ENCODE measurements at places on chromosomes 6 and 20.

GRCh38 chr6:78427386-78427785 is 440.0 kb upstream of the IRAK1BP1 start:
- no peak for DNase-seq

- no peak for DNase-seq
These were observed 884 bp downstream of the SLC2A10 start for GRCh38 chr20:46710153-46710913.

DNA sequence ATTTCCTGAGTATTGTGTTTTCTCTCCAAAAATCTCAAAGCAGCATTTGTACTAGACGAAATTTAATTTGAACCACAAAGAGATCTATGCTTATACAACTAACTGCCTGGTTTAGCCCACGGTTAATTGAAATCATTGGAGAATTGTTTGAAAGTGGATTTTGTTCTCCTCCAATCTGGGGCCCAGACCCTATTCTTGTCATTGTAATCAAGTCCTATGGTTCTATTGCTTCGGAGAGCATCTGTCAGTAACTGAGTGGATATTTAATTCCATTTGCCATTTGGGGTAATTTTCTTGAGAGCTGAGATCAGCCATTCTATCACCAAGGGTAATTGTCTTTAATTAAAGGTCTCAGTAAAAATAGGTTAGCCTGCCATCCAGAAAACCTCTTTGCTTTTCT is 117.0 kb upstream of the KCNG1 start:
- no peak for DNase-seq

DNA sequence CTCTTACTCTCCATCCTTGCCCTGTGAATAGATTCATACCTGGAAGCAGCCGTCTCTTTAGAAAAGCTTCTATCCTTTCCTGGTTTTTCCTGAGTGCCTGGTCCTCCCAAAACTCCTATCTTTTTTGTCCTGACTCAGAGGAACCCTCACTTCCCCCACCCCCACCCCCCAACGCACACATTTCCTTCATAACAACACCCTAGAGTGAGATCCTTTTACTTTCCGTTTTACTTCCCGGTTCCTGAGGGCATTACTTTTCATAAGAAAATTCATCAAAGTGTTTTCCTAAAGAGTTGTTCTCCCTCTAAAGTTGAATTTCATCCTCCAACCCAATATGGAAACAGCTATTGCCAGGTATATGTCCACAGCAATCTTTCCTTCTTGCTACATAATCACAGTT is 327.0 kb downstream of the NRN1 start:
- no peak for DNase-seq

DNA sequence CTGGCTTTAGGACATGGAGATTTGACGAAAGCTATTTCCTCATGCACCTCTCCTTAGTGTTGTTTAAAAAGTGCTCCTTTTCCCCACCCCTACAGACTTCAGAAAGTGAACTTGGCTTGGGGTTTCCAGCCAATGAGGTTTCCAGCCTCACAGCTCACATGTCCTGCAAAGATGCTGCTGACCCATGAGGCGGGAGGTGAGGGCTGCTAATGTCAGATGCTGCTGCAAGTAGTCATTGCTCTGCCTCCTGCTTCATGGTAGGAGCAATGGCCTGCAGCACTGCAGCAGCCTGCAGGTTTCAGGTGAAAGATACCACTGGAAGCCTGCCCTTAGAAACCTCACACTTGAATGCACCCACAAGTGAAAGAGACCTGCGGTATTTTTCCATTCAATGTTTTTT is 112.8 kb downstream of the LAMP5 start:
- DNase-seq, result no peak

DNA sequence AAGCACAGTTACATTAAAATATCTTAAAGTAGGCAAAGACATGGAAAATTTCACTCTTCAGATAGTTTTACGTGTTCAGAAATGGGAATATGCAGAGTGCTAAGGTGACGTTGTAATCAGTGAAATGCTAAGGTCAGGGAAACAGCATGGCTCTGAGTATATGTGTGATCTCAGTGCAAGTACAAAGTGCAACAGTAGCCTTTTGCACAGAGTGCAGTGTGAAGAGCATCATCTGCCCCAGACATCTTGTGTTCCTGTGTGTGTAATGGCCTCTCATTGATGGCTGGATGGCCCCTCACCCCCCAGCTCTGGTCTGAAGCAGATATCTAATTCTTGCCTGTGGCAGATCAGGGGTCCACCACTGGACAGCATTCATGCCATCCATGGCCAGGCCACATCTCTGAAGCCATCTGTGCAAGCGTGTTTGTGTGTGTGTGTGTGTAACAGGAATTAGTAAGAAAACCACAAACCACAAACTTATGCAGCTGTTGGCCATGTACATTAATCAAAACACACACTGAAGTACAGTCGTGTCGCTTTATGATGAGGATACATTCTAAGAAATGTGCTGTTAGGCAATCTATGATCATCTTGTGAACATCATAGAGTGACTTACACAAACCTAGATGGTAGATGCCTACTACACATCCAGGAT is 165.1 kb downstream of the RALGAPA2 start:
- DNase-seq, result no peak

DNA sequence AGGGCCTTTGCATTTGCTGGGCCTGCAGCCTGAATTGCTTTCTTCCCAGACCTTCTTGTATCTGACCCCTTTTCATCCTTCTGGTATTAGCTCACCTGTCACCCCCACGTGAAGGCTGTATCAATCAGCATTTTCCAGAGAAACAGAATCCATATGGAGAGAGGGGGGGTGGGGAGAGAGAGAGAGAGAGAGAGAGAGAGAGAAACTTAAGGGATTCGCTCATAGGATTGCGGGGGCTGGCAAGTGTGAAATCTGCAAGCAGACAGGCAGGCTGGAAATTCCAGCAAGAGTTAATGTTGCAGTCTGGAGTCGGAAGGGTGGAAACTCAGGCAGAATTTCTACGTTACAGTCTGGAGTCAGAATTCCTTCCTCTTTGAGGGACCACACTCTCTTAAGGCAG is 410.7 kb upstream of the SULF2 start:
- no peak for DNase-seq

DNA sequence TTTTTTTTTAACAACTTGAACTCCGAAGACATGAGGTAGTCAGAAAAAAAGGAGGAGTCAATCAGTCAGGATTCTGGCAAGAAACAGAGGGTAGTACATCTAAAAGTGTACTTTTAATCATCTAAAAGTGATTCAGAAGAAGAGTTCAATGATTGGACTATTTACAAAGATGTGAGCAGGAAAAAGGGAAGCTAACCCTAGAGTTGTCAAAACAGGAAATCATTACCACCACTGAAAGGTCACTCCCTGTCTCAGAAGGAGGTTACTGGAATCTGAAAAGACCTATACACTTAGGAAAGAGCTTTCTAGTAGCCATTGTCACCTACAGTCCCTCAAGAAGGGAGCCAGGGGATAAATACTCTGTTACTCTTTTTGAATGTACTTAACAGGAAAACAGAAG is 16.7 kb upstream of the LMBRD1 start:
- DNase-seq, result no peak

GRCh38 chr6:111720931-111721496 is 115.3 kb upstream of the TRAF3IP2 start:
- no peak for DNase-seq

DNA sequence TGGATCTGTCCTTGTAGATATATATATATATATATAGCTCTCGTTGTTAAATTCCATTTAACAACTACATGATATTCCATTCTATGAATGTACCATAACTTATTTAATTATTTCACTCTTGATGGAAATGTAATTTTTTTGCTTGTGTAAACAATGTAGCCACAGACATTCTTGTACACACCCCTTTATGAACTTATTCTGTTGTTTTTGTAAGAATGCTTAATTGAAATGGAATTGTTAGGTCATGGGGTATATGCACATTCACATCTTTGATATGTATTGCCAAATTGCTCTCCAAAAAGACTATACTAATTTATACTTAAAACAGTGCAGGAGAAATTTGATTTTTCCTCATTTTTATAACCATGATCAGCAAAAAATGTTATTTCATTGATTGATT is 67.2 kb downstream of the MAP3K4 start:
- no peak for DNase-seq

DNA sequence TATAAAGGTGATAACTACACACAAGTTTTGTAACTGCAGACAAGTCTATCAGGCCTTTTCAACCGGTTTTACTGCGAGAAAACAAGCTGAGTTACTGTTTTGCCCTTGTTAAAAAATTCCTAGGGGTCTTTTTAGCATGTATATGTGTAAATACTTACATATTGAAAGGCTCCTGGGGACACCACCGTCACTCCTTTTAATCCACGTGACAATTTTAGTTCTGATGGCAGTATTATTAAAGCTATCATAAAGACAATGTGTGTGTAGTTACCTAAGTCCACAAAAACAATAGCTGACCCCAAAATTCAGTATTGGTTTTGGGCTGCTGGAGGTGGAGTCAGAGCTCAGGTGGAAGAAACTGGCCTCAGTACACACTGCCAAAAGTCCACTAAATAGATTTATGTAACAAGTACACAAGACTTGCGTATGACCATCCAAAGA is 41.3 kb upstream of the HFE start:
- no peak for DNase-seq

DNA sequence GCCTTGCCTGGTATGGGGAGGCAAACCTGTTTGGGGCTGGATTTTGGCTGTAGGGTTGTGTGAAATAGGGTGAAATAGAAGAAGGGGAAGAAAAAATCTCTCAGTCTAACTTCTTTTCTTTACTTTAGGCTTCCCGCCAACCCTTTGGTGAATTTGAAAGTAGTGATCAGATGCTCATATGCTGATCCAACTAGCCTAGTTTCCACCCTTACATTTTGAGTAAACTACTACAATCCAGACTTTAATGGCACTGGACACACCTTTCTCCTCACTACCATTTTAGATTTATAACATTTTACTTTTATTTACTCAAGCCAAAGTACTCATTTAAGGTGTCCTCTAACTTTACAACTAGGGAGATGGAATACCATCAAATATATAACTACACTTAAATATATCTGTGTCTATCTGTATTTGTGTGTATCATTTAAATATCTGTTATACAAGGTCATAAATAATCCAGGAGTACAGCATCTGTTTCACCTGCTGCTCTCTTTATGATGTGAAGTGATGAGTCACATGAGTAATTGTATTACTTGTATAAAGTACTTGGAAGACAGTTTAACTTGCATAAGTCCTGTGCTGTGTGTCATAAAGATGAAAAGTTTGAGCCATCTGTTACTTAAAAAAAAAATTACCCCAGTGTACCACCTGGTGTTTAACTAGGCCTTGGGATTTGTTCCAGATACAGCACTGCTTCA is 172.1 kb downstream of the CDKAL1 start:
- no peak for DNase-seq

- no peak for DNase-seq
These were observed 148.3 kb downstream of the HS3ST5 start for GRCh38 chr6:114194362-114195026.

GRCh38 chr20:37202267-37202943 is 23.1 kb upstream of the MROH8 start:
- DNase-seq, result peak; percentile 65

DNA sequence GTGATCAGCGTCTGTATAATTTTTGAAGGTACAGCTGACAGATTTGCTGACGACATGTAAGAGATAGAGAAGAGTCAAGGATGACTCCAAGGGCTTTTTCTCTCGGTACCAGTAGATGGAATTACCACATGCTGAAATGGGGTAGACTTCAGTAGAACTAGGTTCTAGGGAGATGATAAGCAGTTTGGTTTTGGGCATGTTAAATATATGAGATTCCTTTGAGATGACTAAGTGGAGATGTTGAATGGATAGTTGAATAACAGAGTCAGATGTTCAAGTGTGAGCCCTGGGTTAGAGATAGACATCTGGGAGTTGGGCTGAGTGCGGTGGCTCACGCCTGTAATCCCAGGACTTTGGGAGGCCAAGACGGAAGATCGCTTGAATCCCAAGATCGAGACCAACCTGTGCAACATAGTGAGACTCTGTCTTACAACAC is 50.0 kb downstream of the PHF20 start:
- DNase-seq, result no peak

GRCh38 chr6:165618241-165618640 is 44.8 kb downstream of the PDE10A start:
- no peak for DNase-seq

DNA sequence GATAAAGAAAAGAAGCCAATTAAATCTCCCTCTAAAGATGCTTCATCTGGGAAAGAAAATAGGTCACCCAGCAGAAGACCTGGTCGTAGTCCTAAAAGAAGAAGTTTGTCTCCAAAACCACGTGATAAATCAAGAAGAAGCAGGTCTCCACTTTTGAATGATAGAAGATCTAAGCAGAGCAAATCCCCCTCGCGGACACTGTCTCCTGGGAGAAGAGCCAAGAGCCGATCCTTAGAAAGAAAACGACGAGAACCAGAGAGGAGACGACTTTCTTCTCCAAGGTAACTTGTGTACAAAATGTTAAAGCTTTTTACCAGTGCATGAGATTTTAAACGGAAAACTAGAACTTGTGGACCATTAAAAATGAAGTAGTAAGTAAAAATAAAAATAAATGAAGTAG is 46.5 kb downstream of the FAM217A start:
- no peak for DNase-seq

DNA sequence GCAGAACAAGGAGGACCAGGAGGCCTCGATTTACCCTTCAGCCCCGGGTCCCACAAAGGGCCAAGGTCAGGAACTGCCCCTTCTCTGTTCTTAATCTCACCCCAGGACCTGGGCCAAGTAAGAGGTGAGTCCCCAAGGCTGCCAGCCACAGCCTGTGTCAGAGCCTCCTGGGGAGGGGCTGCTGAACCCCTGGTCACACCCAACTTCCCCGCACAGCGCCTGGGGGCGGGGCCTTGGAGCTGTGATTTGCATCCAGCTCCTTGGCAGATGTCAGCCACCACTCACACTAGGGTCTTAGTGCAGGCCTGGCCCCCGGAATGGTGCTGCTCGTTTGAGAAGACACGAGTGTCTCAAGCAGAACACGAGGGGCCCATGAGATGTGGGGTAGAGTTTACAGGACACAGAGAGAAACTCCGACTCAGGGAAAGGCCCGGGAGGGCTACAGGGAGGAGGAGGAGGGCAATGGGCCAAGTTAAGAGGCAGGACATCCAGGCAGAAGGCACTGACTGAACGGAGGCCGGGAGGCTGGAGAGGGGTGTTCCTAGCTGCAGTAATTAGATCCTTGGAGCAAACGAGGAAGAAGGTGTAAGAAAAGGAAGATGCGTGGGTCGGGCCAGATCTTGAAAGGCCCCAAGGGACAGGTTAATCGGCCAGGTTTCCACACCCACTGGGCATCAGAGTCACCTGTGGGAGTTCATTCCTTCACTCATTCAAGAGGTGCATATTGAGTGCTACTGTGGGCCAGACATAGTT is 26.9 kb downstream of the ZBP1 start:
- DNase-seq, result no peak

GRCh38 chr20:6626805-6627204 is 140.7 kb upstream of the BMP2 start:
- DNase-seq, result peak; percentile 10

DNA sequence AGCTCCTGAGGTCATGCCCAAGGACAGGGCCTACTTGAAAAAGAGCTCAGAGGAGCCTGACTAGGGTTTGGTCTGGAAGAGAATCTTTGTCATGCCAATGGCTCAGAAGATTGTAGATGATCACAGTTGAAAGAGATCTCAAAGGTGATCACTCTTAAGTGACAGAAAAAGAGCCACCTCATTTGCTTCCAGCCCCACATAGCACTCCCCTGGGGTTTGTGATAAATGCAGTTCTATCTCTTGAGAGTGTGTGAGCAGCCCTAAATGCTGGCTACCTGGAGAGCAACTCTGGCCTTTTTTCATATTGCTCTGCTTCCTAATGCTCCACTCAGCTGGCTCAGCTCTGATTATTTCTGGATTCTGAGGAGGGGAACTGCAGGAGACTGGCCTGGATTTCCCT is 39.3 kb downstream of the KLHL32 start:
- DNase-seq, result no peak

All from iPS-NIHi11 (cell line).